Heart left ventricle (tissue), 16 donors: ENCODE measurements at places on chromosomes 4 and X. TPM values are rescaled to one million over a fixed set of nuclear protein-coding genes. Genes with fewer than 3 reads are reported as not detected.

The SH3RF1 gene
- 13.0 TPM for total RNA-seq

The TBC1D8B gene
- total RNA-seq = 1.9 TPM

- DNase-seq = no peak
Measured at GRCh38 chr4:182369211-182369610, 126.0 kb downstream of the TENM3 start.

The BST1 gene
- total RNA-seq = 3.0 TPM

The PRRG1 gene
- 17.3 TPM for total RNA-seq
